ENCODE measurements at places on chromosomes 4 and X. TPM values are rescaled to one million over a fixed set of nuclear protein-coding genes. Genes with fewer than 3 reads are reported as not detected.

- H3K4me1 ChIP-seq = no peaks in the 10 kb centered on the region
- no peaks in the 10 kb centered on the region for H3K36me3 ChIP-seq
- DNase-seq = no peak
- no peak overlapping the region for H3K4me3 ChIP-seq
- no peaks in the 10 kb centered on the region for H3K27me3 ChIP-seq
- no peak overlapping the region for H3K27ac ChIP-seq
Observed at GRCh38 chr4:34091451-34091850, 2152.9 kb downstream of the ARAP2 start.

GRCh38 chrX:11470250-11470974, 177.2 kb downstream of the AMELX start:
- H3K27me3 ChIP-seq = no peaks in the 10 kb centered on the region
- DNase-seq = no peak
- H3K36me3 ChIP-seq = no peaks in the 10 kb centered on the region

- no peak for DNase-seq
- no peaks in the 10 kb centered on the region for H3K27me3 ChIP-seq
- no peaks in the 10 kb centered on the region for H3K36me3 ChIP-seq
- no peak overlapping the region for H3K4me3 ChIP-seq
- no peak overlapping the region for H3K27ac ChIP-seq
- H3K4me1 ChIP-seq = no peaks in the 10 kb centered on the region
Observed at GRCh38 chr4:111773858-111774257, 371.4 kb upstream of the FAM241A start.

DNA sequence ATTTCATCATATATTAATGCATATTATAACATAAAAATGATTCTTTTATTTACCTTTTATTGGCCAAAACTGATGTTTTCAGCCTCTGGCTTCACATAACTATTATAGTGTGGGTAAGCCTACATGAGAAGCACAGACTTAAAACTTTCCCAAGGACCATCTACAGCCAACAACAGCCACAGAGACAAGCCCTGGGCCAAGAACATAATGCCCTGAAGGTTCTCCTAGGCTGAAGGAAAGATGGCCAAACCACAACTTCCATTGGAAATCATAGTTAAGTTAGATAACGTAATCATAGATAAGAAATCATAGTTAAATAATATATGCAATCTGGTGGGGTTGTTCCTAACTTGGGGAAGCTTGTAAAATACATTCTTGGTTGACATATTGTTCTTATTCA, 280.0 kb upstream of the EMCN start:
- no peaks in the 10 kb centered on the region for H3K27me3 ChIP-seq
- H3K27ac ChIP-seq = no peak overlapping the region
- no peak for DNase-seq

DNA sequence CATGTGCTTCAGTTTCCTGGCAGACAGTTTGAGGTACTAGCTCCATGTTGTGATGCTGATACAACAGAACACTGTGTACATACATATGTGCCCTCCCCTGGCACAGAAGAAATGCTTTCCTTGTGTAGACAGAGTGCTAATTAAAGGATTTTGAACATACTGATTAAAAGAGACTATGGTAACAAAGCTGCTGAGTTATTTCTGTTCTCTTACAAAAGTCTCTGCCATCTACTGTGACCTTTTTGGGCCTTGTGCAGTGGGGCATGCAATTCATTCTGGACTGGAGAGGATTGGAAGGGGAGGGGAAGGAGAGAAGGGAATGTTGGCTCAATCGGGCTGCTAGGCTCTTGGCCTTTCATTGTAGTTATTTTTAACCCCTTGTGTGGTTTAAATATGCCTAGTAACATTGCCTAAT, 6.0 kb downstream of the PDLIM5 start:
- H3K27me3 ChIP-seq = no peaks in the 10 kb centered on the region
- DNase-seq = no peak
- peaks cover 15% of the 10 kb centered on the region for H3K36me3 ChIP-seq
- peaks cover 13% of the 10 kb centered on the region for H3K4me1 ChIP-seq
- H3K4me3 ChIP-seq = peak overlapping the region; percentile 11

GRCh38 chrX:107566604-107567262, 61.6 kb upstream of the PRPS1 start:
- H3K4me3 ChIP-seq = no peak overlapping the region
- peaks cover 28% of the 10 kb centered on the region for H3K4me1 ChIP-seq
- H3K27me3 ChIP-seq = no peaks in the 10 kb centered on the region
- DNase-seq = no peak
- H3K36me3 ChIP-seq = no peaks in the 10 kb centered on the region

DNA sequence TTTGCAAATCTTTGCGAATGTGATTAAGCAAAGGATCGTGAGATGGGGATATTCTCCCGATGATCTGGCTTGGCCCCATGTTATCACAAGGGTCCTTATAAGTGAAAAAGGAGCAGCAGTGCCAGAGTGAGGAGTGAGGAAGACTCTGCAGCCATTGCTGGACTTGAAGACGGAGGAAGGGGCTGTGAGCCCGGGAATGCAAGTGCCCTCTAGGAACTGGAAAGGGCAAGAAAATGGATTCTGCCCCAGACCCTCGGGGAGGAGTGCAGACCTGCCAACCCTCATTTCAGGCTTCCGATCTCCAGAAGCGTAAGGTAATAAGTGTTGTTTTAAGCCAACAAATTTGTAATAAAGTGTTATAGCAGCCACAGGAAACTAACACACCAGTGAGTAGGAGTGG, 76.3 kb downstream of the EVC start:
- H3K36me3 ChIP-seq = no peaks in the 10 kb centered on the region
- H3K4me3 ChIP-seq = no peak overlapping the region
- H3K4me1 ChIP-seq = peaks cover 9% of the 10 kb centered on the region
- H3K27me3 ChIP-seq = no peaks in the 10 kb centered on the region
- no peak for DNase-seq
- H3K27ac ChIP-seq = no peak overlapping the region

DNA sequence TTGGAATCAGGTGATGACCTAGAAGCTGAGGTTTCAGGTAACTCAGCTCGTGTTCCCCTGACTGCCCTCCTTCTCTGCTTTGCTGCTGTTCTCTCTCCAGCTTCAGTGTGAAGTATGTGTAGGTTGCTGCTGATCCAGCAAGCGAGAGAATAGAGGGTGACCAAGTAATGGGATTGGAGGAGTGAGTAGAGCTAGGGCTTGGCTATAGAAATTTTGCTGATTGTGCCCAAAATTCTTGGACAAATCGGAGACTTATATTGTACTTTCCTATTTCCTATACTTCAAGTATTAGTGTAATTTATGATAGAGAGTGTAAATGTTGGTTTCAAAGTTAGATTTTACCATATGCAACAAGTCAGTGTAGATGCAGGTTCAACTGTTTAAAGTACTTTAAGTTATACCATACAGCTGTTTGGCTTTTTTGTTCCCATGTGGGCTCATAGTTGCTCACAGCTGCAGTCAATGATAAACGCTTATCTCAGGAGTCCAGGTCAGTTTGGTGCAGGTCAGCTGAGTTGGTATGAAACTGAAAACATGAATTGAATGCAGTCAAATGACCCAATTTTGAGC, 48.0 kb downstream of the RAPGEF2 start:
- no peak overlapping the region for H3K27ac ChIP-seq
- DNase-seq = no peak
- H3K4me3 ChIP-seq = no peak overlapping the region
- H3K4me1 ChIP-seq = peaks cover 7% of the 10 kb centered on the region

- no peaks in the 10 kb centered on the region for H3K4me1 ChIP-seq
- no peak within 1 kb of the TSS for H3K4me3 ChIP-seq
- H3K27ac ChIP-seq = no peak within 1 kb of the TSS
- no peaks in the 10 kb centered on the region for H3K36me3 ChIP-seq
Observed at GRCh38 chrX:25015486-25016360, at the start of gene ARX. ARX (minus strand) TSS chrX:25015965; CDS start chrX:25015737, 228 bp downstream.

- no peak for DNase-seq
- H3K27me3 ChIP-seq = no peaks in the 10 kb centered on the region
- H3K4me1 ChIP-seq = no peaks in the 10 kb centered on the region
- H3K27ac ChIP-seq = no peak overlapping the region
Observed at GRCh38 chr4:53629296-53629695, 38.0 kb upstream of the LNX1 start.

DNA sequence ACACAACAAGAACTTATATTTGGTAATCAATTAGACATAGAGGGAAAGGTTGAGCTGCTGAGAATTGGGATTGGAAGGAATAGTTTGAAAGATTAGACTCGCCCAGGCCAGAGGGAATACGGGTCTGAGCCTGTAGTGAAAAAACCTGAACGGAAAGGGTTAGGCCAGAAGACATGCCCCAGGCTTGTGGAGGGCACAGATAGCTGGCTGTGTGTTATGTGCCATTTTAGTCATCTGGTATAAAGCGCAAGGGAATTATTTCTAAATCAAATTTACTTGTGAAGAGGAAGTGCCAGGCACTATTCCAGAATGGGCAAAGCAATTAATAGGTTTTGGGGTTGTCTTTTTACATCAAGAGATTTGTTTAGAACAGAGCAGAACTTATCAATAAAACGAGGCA, 187.5 kb upstream of the ANKRD50 start:
- no peak overlapping the region for H3K27ac ChIP-seq
- no peaks in the 10 kb centered on the region for H3K27me3 ChIP-seq
- H3K4me1 ChIP-seq = peaks cover 20% of the 10 kb centered on the region
- no peak for DNase-seq
- no peak overlapping the region for H3K4me3 ChIP-seq

DNA sequence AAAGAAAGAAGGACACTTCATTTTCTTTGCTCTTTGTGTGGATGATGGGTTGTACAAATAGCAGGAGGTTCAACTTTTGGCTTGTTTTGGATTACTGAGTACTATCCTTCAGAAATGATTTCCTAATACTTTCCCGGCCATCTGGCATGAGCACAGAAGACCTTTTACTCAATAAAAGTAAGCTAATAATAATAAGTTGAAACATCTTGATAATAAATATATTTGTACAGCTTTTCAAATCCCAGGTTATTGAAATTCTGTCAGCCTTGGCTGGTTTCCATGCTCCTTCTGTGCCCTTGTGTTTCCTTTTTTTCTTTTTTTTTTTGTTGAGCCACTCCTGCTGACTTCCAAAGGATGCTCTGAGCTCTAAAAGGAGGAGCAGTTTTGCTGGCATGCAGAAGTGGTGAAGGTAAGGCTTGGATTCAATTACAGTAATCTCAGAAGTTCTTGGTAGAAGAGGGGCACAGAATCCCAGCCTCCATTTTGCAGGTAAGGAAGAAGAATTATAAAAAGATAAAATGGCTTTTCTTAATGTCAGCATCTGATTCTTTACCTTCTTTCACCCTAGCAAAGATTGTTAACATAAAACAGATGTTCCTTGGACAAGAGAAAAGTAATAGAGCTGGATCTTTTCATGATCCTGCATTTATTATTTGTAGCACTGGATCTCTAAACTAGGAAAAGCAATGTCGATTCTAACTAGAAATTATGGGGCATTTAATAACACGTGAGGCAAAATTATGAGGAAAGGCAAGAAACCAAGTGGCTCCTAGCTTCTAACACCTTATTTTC, 31.9 kb downstream of the REPS2 start:
- no peak overlapping the region for H3K27ac ChIP-seq
- H3K4me1 ChIP-seq = no peaks in the 10 kb centered on the region
- no peak overlapping the region for H3K4me3 ChIP-seq
- H3K36me3 ChIP-seq = no peaks in the 10 kb centered on the region

DNA sequence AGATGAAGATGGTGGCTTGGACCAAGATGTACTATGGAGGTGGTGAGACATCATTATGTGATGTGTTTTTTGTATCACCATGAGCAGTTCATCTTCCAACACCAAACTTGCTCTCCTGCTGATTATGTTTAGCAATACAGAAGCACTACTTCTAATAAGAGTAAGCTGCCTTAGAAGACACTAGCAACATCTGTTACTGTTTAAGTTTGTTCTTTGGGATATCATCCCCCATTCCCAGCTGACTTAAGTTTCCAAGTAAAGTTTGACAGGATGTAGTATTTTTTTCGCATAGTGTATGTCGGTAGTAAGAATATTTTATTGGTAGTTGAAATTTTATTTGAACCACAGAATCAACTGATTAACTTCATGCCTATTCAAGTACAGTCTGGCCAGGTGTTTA, 123.5 kb upstream of the BMPR1B start:
- no peak overlapping the region for H3K27ac ChIP-seq
- no peak overlapping the region for H3K4me3 ChIP-seq
- H3K4me1 ChIP-seq = no peaks in the 10 kb centered on the region
- H3K27me3 ChIP-seq = no peaks in the 10 kb centered on the region
- H3K36me3 ChIP-seq = no peaks in the 10 kb centered on the region
- DNase-seq = no peak

- no peaks in the 10 kb centered on the region for H3K27me3 ChIP-seq
- no peak overlapping the region for H3K4me3 ChIP-seq
- no peak overlapping the region for H3K27ac ChIP-seq
- H3K4me1 ChIP-seq = no peaks in the 10 kb centered on the region
- no peaks in the 10 kb centered on the region for H3K36me3 ChIP-seq
- DNase-seq = no peak
Observed at GRCh38 chrX:113297437-113297836, 456.8 kb upstream of the AMOT start.

DNA sequence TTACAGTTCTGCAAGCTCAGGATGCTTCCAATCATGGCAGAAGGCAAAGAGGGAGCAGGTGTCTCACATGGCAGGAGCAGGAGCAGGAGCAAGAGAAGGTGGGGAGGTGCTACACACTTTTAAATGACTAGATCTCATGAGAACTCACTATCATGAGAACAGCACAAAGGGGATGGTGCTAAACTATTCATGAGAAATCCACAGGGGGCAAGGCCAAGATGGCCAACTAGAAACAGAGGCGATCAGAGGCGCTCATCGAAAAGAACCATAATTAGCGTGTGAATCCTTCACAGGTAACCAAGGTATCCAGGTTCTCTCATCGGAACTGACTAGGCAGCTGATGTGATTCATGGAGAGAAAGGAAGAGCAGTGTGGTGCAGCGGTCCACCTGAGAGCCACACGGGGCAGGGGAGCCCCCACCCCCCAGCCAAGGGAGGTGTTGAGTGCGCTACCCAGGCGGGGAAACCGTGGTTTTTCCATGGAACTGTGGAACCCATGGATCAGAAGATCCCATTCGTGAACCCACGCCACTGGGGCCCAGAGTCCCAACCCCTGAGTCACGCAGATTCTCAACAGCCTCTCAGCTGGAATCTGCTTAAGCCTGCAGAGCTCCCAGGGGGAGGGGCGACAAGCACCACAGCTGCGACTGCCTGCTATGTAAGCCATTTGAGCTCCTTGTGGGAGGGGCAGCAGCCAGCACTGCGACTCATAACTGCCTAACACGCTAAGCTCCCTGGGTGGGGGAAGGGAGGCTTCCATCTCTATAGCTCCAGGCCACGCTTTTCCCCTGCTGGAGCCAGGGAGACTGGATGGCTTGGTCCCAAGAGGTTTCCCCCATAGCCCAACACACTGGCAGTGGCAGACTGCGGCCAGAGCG, 46.7 kb downstream of the FGF16 start:
- H3K4me1 ChIP-seq = no peaks in the 10 kb centered on the region
- H3K27me3 ChIP-seq = no peaks in the 10 kb centered on the region
- H3K36me3 ChIP-seq = no peaks in the 10 kb centered on the region
- DNase-seq = no peak
- no peak overlapping the region for H3K27ac ChIP-seq

RAP1GDS1 gene
- 21.5 TPM for total RNA-seq

PF4V1 gene
- not detected for total RNA-seq

GLRA2 gene
- not detected for total RNA-seq

ZNF718 gene
- total RNA-seq = 3.5 TPM

POU3F4 gene
- not detected for total RNA-seq

HTR2C gene
- 0.33 TPM for total RNA-seq

STARD8 gene
- 2.2 TPM for total RNA-seq

TLR3 gene
- 10.3 TPM for total RNA-seq

Data from PC-9 (cell line).